ENCODE measurements at places on chromosomes 7 and 10.

- DNase-seq = peak; percentile 15
Observed at GRCh38 chr10:80924063-80924952, 386.6 kb downstream of the SH2D4B start.

DNA sequence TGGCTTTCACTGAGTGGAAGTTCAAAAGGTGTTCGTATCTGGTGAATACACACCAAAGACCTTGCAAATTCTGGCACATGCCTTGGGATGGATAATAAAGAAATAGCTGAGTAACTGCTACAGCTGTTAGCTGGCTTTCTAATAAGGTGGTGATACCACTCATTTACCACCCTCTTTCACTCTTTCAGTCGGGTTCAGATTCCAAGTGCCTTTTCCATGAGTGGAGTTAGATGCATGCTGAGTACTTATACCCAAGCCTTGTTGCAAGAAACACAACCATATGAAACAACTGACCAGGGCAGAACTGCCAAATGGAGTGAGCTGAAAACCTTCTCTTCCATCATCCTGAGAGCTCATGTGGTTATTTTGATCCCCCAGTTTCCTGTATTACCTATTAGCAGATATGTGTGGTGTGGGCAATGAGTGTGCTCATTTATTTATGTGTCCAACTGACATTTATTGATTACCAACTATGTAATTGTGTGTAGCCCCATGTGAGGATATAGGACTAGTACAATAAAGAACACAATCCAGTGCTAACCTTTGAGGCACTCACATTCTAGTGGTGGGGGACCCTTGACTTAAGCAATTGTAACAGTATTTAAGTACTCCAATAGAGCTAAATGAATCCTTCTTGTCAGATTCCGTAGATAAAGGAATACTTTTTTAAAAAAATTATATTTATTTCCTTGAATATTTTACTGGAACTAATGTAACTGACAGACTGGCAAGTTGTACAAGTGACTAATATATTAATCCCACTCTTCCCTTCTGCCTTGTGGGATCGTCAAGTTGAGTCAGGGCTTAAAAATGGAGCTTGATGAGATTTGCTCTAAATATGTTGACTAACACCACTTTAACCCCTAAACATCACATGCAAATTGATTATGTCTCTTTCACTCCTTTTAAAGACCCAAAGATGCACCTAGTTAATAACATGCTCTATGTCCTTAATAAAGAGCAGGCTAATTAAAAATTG, 124.7 kb downstream of the ARID5B start:
- no peak for DNase-seq

DNA sequence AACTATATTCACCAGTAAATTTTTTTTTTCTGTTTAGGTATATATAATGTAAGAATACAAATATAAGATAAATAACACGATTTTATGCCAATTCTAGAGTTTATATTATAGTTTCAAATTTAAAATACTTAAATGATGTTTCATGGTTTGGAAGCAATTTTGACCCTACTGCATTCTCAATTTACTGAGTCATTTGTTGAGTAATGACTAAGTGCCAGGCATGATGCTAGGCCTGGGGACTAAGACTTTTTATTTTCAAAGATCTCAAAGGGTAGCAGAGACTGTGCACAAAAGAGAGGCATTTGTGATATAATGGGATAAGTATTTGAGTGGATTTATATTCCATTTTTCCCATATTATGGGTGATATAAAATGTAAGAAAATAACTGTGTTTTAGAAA, 78.9 kb upstream of the SMIM30 start:
- no peak for DNase-seq

GRCh38 chr7:87215046-87215445, 4.5 kb downstream of the TMEM243 start:
- no peak for DNase-seq

DNA sequence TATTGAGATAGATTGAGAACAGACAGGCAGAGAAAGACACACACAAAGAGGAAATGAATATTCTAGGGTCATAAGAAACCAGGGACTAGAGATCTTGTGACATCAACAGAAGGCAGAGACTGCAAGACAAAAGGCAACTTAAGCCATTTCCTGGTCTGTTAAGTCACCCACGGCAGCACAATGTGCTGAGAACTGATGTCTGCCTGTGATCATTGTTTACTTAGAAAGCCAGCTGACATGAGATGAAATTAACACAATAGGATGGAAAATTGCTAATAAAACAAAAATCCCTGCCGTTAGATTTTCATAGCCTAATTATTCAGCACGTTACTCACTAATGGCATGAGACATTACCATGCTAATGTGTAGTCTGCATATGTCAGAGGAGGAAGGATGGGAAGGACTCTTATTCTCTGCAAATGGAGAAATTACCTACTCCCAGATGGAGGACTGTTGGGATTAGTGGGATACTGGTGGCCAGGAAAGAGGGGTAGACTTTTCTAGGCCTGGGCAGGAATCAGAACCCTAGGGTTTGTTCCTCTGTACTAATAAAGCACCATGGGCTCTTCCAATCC, 191.3 kb upstream of the PODXL start:
- no peak for DNase-seq

DNA sequence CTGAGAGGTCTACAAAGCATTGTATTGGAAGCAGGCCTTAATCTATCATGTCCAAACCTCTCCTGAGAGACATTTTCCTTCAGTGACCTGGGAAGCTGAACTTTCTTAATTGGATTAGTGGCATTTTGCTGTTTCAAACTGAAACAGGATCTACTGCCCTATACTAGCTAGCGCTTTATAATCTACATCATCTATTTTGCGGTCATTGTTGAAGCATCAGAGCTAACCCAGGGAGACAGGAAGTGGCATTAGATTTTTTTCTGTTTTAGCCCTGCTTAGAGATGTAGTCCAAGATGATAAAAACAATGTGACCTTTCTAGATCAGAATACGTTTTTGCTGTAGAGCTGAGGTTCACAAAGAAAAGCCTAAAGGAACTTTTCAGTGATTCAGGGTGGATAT, 147.4 kb upstream of the AGR3 start:
- no peak for DNase-seq

DNA sequence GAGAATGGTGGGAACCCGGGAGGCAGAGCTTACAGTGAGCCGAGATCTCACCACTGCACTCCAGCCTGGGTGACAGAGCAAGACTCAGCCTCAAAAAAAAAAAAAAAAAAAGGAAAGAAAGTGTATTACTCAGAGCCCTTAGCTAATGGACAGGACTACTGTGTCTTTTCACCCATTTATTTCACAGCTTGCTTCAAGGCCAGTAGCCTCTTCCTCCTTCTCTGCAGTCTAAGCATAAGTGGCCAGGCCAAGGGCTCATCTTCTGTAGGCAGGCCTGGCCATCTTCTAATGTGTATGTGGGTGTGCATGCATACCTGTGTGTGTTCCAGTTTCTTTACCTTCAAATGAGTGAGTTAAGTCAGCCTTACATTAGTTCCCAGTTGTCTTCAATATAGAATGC, 94.8 kb upstream of the GDF10 start:
- DNase-seq = no peak

DNA sequence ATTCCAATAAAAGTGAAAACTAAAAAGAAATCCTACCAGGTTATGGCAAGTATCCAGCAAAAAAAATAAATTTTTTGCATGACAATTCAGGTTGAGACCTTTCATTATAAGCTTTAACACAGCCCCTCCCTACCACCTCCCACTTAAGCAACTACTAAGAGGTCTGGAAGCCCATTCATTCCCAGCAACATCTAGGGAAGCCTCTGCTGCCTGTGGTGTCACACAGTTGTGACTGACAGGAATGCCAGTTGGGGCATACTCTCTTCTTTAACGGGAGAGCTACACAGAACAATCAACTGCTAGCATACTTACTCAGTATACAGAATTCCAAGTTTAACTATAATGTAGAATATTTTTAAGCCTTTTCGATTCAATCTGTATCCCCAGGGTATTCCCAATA, 27.8 kb downstream of the ABI1 start:
- DNase-seq = no peak

GRCh38 chr10:17882557-17882956, 69.2 kb upstream of the SLC39A12 start:
- no peak for DNase-seq

GRCh38 chr7:114417290-114417689, 2.7 kb downstream of the FOXP2 start:
- no peak for DNase-seq

DNA sequence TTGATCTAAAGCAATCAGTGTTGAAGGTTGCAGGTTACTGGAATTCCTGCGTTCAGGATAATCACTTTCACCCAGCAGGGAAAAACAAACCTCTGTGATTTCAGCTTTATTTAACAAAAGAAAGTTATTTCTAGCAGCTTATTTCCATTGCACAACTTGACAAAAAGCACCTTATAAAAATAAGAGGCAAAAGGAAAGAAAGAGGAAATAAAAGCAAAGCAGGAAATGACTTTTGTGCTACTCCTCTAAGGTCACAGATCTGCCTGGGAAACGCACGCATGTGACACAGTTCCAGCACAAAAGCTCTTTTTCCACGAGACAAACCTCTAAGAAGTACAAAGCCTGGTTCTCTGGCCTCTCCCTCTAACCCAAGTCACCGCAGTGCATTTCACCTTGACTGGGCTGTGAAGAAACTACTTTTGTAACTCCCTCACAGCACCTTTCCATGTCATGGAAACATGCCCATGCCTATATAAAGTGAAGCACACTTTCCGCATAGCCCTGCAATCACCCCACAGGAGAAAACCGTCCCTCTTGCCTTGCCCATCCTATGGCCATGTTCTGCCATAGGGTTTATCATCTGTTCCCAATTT, 870 bp downstream of the ANK3 start:
- no peak for DNase-seq

DNA sequence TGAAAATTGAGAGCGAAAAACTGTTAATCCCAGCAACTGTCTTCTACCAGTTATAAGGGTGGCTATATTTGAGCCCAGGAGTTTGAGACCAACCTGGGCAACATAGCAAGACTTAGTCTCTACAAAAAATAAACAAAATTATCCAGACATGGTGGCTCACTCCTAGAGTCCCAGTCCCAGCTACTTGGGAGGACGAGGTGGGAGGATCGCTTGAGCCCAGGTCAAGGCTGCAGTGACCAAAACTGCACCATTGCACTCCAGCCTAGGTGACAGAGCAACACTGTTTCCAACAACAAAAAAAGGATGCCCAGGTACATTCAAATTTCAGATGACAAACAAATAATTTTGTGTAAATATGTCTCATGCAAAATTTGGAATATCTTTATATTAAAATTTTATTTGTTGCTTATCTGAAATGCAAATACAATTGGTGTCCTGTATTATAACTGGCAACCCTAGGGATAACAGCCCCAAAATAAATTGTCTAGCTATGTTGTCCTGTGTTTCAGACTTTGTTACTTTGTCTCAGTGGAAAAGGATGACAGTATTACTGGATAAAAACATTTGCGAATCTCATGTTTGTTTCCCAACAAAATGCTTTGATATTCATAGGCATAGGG, 26.7 kb downstream of the FAM171A1 start:
- DNase-seq = no peak

GRCh38 chr7:129222064-129222463, 2.8 kb upstream of the AHCYL2 start:
- peak; percentile 16 for DNase-seq

DNA sequence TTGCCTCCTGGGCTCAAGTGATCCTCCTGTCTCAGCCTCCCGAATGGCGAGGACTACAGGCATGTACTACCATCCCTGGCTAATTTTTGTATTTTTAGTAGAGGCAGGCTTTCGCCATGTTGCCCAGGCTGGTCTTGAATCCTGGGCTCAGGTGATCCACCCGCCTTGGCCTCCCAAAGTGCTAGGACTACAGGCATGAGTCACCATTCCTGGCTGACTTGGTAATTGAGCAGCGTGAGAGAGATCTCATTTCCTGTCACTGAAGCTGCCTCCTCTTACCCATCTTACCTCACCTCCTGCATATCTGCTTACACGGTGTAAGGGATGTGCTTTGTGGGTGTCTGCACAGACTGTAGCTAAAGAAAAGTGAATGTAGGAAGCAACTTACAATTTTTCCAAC, 9.7 kb downstream of the IFIT3 start:
- DNase-seq = no peak

GRCh38 chr7:27972276-27972675, 208.3 kb downstream of the JAZF1 start:
- DNase-seq = peak; percentile 12

- no peak for DNase-seq
Observed at GRCh38 chr7:141872931-141873330, 31.6 kb upstream of the PRSS37 start.

All from stimulated activated naive CD4-positive, alpha-beta T cell (primary cell).